ENCODE measurements at places on chromosomes 16 and 17.
A peak's percentile ranks its signal among the peaks of the same experiment; 100 is the strongest.

DNA sequence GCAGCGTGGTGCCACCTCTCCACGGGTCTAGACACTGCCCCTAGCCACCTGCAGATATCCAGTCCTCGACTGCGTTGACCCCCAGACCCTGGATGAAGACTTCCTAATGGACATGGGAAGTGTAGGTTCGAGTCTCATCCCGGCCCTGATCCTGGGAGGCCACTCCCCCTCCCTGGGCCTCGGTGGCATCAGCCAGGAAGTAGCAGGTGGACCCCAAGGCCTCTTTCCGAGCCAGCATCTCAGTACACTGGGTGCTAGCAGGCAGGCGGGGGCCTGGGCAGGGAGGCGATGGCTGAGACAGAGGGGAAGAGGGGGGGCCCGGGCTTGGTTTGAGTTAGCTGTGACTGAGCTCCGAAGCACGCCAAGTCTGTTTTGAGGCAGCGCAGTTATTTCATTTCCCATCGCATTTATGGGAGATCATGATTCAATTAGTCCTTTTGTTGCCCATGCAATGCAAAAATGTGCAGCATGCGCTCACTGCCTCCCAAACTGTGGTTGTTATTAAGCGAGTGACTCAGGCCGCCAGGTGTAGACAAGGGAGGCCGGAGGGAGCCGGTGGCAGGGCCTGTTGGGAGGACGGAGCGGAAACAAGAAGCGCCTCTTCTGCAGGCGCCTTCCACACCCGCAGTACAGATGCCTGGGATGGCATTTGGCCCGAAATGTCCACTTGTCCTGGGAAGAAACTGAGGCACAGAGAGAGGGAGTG lies 25.3 kb upstream of the ZNF469 start:
- H3K4me3 ChIP-seq: no peak overlapping the region
- H3K27me3 ChIP-seq: no peaks in the 10 kb centered on the region
- H3K27ac ChIP-seq: no peak overlapping the region

DNA sequence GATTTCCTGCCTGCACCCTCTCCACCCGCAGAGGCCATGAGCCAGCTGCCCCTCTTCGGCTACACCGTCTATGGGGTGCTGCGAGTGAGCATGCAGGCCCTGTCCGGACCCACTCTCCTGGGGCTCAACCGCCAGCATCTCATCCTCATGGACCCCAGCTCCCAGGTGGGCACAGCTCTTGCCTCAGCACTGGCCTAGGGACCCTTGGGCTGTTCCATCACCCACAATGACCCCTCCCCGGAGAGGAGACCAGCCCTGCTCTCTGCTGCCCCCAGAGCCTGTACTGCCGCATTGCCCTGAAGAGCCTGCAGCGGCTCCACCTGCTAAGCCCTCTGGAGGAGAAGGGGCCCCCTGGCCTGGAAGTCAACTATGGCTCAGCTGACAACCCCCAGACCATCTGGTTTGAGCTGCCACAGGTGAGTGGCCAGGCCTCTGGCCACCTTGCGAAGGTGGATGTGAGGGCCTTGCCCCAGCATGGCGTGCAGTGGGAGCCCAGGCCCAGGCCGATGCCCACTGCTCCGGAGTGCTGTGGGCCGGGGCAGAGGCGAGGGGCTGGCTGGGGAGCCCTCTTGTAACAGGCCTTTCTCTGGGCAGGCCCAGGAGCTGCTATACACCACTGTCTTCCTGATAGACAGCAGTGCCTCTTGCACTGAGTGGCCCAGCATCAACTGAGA lies 7.3 kb upstream of the SMIM5 start:
- H3K4me3 ChIP-seq: no peak overlapping the region
- no peak for DNase-seq
- peaks cover 38% of the 10 kb centered on the region for H3K36me3 ChIP-seq
- H3K4me1 ChIP-seq: no peaks in the 10 kb centered on the region
- H3K27ac ChIP-seq: no peak overlapping the region

DNA sequence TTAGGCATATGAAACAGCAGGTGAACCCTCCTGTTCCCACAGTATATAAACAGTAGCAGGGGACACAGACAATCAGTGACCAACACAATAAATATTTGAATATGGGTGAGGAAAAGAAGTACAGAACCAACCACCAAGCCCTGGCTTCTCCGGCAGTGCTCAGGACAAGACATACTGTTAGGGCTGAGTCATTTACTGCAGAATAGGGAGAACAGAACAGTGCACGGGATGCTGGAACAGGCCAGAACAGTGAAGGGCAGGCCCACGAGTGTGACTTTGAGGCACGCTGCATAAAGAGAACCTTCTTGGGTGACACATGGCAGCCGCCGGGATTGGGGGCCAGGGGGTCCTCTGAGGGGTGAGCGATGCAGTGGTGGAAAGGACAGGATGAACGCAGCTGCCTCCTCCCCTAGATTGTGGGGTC lies 160.4 kb downstream of the CMIP start:
- no peaks in the 10 kb centered on the region for H3K27me3 ChIP-seq
- DNase-seq: no peak
- peaks cover 24% of the 10 kb centered on the region for H3K4me1 ChIP-seq
- H3K4me3 ChIP-seq: no peak overlapping the region
- H3K27ac ChIP-seq: no peak overlapping the region

DNA sequence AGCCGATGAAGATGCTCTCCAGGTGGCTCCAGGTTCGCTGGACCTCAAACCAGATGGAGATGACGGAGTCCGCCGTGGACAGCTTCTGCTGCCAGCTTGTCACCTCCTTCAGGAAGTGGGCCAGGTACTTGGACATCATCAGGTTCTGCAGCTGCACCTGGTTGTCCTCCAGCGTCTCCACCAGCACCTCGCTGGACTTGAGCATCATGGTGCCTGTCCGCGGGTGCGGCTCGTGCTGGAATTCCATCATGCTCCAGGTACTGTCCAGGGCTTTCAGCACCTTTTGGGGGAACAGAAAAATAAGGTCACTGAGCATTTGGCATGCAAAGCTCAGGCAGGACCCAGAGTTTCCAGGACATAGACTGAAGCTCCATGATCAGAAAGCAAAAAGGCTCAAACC lies 69.7 kb downstream of the DNAH17 start:
- no peak overlapping the region for H3K4me3 ChIP-seq
- no peaks in the 10 kb centered on the region for H3K4me1 ChIP-seq
- no peak for DNase-seq

DNA sequence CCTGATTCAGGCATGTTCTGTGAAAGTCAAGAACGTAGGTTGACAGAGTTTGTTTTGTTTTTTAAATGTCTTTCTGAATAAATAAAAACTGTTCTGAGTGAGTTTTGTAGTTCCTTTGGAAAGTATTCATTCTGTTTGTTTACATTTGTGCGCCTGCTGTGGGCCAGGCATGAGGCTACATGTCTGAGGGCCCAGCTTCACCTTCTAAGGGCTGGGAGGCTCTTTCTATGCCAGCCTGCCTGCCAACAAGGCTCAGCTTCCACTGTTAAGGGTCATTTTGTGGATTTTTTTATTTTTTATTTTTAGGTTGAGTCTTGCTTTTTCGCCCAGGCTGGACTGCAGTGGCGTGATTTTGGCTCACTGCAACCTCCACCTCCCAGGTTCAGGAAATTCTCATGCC lies 6.1 kb downstream of the WWOX start:
- peak overlapping the region; percentile 66 for H3K27ac ChIP-seq
- no peak overlapping the region for H3K4me3 ChIP-seq
- no peaks in the 10 kb centered on the region for H3K27me3 ChIP-seq
- H3K4me1 ChIP-seq: peaks cover 19% of the 10 kb centered on the region
- H3K36me3 ChIP-seq: peaks cover 9% of the 10 kb centered on the region
- no peak for DNase-seq

DNA sequence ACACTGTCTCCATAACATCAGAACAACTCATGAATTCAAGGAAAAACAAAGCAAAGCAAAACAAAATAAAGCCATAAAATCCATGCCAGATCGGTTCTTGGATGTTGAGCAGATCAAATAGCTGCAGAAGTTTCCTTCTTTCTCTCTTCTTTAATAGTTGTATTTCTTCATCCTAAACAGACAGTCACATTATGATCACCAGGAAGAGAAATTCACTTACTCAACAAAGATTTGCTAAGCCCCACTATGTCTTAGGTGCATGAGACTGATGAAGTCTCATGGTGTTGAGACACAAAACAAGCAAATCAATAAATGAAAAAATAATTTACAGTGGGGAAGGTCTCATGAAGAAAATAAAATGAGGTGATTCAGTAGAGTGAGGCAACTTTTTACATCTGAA lies 72.8 kb downstream of the WIPI1 start:
- H3K36me3 ChIP-seq: no peaks in the 10 kb centered on the region
- no peak overlapping the region for H3K27ac ChIP-seq
- no peaks in the 10 kb centered on the region for H3K4me1 ChIP-seq

GRCh38 chr17:74453665-74454196 lies 12.7 kb upstream of the CD300A start:
- no peaks in the 10 kb centered on the region for H3K27me3 ChIP-seq
- H3K4me3 ChIP-seq: peak overlapping the region; percentile 59
- H3K27ac ChIP-seq: peak overlapping the region; percentile 94

DNA sequence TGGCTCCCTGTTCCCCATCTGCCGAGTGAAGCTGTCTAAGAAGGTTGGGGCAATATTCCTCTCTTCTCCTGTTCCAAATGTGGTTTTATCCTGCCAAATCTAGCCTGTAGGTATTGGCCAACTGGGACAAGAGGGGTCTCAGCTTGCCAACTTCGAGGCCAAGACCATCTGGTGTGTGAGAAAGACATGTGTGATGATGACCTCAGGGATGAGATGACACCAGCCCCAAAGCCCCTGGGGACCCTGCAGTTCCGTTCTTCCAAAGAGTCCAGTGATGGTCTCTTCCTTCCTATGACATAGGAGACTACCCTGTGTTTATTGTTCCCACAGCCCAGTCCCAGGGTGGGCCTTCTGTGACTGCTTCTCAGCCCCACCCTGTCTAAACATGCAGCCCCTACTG lies 34.8 kb upstream of the ADAMTS18 start:
- no peak for DNase-seq
- no peaks in the 10 kb centered on the region for H3K27me3 ChIP-seq
- H3K27ac ChIP-seq: no peak overlapping the region

DNA sequence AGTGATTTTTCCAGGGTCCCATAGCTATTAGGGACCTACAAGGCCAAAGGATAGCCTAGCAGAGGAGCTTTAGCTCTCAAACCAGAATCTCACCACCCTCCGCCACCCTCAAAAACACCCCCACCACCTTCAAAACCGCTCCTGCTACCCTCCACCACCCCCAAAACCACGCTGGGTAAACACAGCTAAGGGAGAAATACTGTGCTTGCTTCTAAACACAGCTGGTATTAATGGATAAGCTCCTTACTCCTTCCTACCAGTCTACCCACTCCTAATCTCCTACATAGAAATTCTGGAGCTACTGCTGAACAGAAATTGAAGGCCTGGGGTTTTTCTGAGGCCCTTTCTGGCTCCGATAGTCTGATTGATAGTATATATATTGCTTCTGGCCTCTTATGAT lies 2.2 kb upstream of the LPCAT2 start:
- H3K4me1 ChIP-seq: peaks cover 3% of the 10 kb centered on the region
- peaks cover 38% of the 10 kb centered on the region for H3K36me3 ChIP-seq
- H3K4me3 ChIP-seq: no peak overlapping the region
- no peaks in the 10 kb centered on the region for H3K27me3 ChIP-seq

DNA sequence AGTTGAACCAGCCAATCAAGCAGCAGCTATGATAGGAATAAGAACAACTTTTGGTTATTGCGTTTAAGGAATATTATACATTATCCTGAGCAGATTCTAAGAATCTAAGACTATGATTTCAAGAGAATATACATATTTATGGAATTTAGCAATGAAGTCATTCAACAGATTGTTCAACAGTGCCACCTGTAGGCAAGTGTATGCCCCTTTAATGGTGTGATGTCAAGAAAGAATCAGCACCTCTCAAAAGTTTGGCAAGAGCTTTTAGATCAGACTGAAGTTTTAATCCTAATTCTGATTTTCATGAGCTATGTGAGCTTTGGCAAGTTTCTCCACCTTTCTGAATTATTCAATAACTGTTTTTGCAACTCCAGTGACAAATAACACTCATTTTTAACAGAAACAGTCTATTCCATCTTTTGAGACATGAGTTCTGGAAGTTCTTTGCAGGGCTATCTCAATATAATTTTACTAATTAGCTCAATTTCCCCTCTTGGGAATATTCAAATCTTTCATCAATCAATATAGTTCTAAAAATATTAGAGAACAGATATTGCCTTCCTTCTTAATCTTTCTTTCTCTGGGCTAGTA lies 474.3 kb upstream of the TOM1L1 start:
- H3K27me3 ChIP-seq: no peaks in the 10 kb centered on the region
- no peak for DNase-seq
- no peak overlapping the region for H3K4me3 ChIP-seq
- H3K4me1 ChIP-seq: no peaks in the 10 kb centered on the region

DNA sequence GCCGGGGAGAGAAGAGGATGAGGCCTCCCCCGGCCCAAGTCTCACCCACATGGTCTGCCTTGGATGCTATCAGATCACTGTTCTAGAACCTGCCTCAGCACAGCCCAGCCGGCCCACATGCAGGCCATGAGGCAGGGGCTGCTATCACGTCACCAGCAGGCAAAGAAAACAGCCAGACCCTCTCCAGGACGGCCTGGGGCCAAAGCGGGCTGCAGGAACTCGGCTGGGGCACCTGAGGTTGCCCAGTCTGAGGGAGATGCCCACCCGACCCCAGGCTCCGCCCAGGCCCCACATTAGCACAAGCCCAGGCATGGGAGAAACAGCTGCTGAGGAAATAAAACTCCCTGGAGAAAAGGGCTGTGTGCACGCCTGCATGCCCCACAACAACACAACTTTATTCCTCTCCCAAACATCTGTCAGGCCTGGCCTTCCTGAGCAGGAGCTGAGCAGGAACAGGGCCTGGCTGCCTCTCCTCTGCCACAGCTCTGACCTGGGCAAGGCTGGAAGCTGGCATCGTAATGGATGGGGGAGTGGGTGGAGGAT lies 6.7 kb upstream of the SMIM5 start:
- DNase-seq: no peak
- H3K27ac ChIP-seq: no peak overlapping the region
- peaks cover 40% of the 10 kb centered on the region for H3K36me3 ChIP-seq
- H3K4me1 ChIP-seq: no peaks in the 10 kb centered on the region

- no peaks in the 10 kb centered on the region for H3K36me3 ChIP-seq
- no peak overlapping the region for H3K4me3 ChIP-seq
- H3K4me1 ChIP-seq: peaks cover 16% of the 10 kb centered on the region
- no peak for DNase-seq
- H3K27me3 ChIP-seq: no peaks in the 10 kb centered on the region
Observed at GRCh38 chr17:77287432-77288068, 146.8 kb downstream of the SEC14L1 start.
